Upper lobe of right lung (tissue), 1 donor: ENCODE measurements at places on chromosomes 12 and 14.

- no peak overlapping the region for H3K27ac ChIP-seq
- H3K27me3 ChIP-seq, result no peaks in the 10 kb centered on the region
- peaks cover 8% of the 10 kb centered on the region for H3K36me3 ChIP-seq
- DNase-seq, result no peak
These were observed 34.0 kb downstream of the NCOR2 start for GRCh38 chr12:124533456-124533855.

DNA sequence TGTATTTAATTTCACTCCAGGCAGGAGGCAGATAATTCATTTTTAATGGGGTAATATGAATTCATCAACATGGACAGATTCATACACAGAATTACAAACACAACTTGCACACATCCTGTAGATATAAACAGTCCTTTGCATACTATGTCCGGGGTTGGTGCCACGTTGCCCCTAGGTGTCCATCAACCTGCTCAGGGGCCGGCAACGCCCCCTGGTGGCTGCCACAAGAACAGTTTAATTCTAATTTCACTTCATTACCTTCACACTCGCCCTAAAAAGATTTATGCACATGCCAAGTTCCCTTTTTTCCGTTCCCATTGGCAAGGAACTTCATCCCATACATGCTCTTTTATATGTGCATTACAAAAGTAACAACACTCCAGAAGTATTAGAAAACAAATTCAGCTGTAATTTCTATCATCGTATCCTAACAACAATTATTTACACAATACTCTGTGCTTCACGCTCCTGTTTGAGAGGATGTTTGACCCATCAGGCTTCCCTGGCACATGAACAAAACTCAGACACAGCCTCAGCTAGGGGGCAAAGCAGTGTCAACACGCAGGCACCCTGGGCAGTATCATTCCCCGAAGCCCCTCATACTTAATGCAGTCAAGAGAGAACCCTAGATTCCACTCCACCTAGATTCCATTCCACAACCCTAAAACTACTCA lies 15.5 kb downstream of the MANSC1 start:
- no peak overlapping the region for H3K27ac ChIP-seq
- peaks cover 22% of the 10 kb centered on the region for H3K4me1 ChIP-seq
- DNase-seq, result peak; percentile 80
- no peak overlapping the region for H3K4me3 ChIP-seq

- no peaks in the 10 kb centered on the region for H3K27me3 ChIP-seq
- no peak for DNase-seq
- no peaks in the 10 kb centered on the region for H3K4me1 ChIP-seq
- no peaks in the 10 kb centered on the region for H3K36me3 ChIP-seq
These were observed 232.0 kb downstream of the BTG1 start for GRCh38 chr12:91913651-91914050.

GRCh38 chr14:67778792-67779191 lies 37.6 kb downstream of the ZFYVE26 start:
- no peak for DNase-seq
- H3K4me1 ChIP-seq, result no peaks in the 10 kb centered on the region
- peaks cover 100% of the 10 kb centered on the region for H3K36me3 ChIP-seq
- no peak overlapping the region for H3K4me3 ChIP-seq
- no peaks in the 10 kb centered on the region for H3K27me3 ChIP-seq

DNA sequence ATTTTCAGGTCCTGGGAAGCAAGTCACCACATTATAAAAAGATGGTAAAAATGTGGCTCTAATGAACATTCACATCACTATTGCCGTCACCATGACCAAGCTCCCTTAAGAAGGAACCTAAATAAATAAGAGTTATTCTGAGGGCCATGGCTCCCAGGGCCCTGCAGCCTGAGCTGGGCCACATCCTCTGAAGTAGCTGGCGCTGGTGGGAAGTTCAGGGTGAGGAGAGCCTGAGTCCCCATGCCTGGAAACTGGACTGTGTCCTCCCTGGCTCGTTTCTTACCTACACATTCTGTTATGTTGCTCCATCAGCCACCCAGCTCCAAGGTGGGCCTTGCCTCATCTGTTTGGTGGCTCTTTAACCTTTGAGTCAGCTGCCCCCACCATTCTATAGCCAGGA lies 42.5 kb downstream of the TSPAN11 start:
- no peak overlapping the region for H3K27ac ChIP-seq
- no peaks in the 10 kb centered on the region for H3K36me3 ChIP-seq

DNA sequence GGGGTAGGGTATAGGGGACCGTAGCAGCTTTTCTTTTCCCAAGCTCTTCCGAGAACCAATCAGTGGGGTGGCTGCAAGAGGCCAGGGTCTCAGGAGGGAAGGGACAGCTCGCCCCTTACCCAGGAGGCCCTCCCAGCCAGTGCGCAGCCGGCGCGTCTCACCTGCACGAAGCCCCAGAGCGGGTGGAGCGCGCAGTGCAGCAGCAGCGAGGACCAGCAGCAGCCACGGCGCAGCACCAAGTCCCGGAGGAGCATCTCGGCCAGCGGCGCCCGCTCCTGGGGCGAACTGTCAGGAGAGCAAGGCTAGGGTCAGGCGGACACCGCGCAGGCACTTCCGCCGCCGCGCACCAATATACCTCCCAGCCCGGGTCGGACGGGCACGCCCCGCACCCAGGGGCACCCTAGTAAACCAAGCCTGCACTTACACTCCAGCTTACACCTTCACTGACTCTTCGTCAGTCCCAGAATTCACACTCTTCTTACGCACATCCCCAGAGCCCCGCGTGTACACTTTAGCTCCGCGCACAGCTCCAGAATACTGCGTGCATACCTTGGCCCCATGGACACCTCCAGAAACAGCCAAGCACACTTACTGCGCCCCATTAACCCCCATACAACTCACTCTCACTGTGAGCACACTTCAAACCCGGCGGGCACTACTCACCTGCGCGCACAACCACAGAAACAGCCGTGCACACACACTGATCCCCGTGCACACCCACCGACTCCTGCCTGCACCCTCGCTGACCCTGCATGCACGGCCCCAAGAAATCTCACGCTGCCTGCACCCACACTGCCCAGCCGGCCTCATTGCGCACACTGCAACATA lies 606 bp downstream of the PRIMA1 start:
- no peaks in the 10 kb centered on the region for H3K36me3 ChIP-seq
- no peak for DNase-seq
- no peaks in the 10 kb centered on the region for H3K4me1 ChIP-seq
- peak overlapping the region; percentile 37 for H3K4me3 ChIP-seq
- peaks cover 45% of the 10 kb centered on the region for H3K27me3 ChIP-seq

- no peaks in the 10 kb centered on the region for H3K27me3 ChIP-seq
- no peak overlapping the region for H3K27ac ChIP-seq
- no peaks in the 10 kb centered on the region for H3K4me1 ChIP-seq
- no peak for DNase-seq
- no peak overlapping the region for H3K4me3 ChIP-seq
- no peaks in the 10 kb centered on the region for H3K36me3 ChIP-seq
These were observed 475.6 kb downstream of the PDZRN4 start for GRCh38 chr12:41663598-41664265.

DNA sequence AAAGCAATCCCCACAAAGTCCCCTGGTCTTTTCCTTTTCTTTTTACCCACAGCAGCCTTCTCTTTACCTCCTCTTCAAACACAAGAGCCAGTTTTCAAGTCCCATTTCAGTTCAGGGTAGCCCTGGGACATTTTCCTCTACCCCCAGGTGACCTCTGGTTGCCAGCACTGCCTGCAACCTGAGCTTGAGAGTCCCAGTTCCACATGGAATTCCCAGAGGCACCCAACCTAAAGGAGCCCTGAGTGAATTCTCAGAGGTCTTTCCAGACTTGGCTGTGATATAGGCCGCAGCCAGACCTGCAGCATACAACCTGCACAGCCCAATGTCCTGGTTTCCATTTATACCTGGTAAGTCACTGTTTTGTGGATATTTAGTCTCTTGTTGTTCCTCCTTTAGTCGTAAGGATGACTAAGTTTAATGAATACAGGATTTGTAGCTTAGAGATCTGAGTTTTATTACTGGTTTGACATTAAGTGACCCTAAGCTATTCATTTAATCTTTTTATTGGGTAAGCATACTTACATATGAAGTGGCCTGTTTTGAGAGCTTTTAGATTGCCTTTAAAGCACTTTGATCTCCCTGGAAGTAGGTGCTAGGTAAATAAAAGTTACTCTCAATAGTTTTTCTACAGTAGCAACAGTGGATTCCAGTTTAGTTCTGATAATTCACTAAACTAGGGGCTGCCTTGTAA lies 159.8 kb downstream of the TGFB3 start:
- peaks cover 50% of the 10 kb centered on the region for H3K4me1 ChIP-seq
- no peak overlapping the region for H3K4me3 ChIP-seq
- H3K27ac ChIP-seq, result no peak overlapping the region
- no peaks in the 10 kb centered on the region for H3K27me3 ChIP-seq

- H3K27me3 ChIP-seq, result no peaks in the 10 kb centered on the region
- no peak overlapping the region for H3K27ac ChIP-seq
- no peaks in the 10 kb centered on the region for H3K36me3 ChIP-seq
These were observed 191.6 kb upstream of the NUDT4 start for GRCh38 chr12:93186131-93186530.

GRCh38 chr14:65485516-65485915 lies 73.0 kb downstream of the FUT8 start:
- no peak for DNase-seq
- no peaks in the 10 kb centered on the region for H3K27me3 ChIP-seq

DNA sequence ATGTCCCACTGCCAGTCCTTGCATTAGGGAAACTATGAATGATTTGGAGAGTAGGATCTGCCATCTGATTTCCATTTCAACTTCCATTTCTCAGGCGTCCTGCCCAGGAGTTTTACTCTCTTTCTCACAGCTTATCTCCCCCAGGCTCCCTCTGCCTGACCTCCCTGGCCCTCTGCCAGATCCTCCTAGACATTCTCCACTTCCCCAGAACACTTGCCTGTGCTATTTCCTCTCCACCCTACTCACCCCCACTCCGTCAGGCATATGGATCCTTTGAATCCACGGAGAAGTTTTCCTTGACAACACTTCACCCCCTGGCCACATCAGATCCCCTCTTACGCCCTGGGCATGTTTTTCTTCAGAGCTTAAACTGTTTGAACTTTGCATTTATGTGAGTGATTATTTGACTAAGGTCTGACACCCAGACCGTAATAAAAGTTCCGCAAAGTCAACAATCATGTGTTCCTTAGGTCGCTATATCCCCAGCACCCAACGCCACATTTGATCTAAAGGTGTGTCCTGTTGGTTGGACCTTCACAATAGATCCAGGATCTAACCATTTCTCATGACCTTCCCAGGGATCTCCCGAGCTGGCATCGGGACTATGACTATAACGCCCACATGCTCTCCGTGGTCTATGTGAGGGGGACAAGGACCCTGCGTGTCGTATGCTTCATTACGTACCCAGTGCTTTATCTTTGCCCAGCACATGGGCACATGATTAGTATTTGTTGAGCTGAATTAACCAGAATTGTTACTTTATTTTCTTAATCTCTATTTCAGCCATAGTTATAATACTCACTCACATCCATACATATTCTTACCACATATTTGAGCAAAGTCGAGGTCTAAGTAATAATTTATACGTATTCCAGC lies 255.8 kb upstream of the FOXN3 start:
- no peak for DNase-seq
- peaks cover 4% of the 10 kb centered on the region for H3K4me1 ChIP-seq
- H3K27ac ChIP-seq, result no peak overlapping the region
- no peaks in the 10 kb centered on the region for H3K36me3 ChIP-seq
- no peak overlapping the region for H3K4me3 ChIP-seq
- no peaks in the 10 kb centered on the region for H3K27me3 ChIP-seq

GRCh38 chr14:26415618-26416123 lies 182.2 kb downstream of the NOVA1 start:
- no peak for DNase-seq
- H3K4me1 ChIP-seq, result no peaks in the 10 kb centered on the region
- no peaks in the 10 kb centered on the region for H3K36me3 ChIP-seq
- H3K4me3 ChIP-seq, result no peak overlapping the region

- H3K4me3 ChIP-seq, result no peak overlapping the region
- H3K27ac ChIP-seq, result no peak overlapping the region
- H3K36me3 ChIP-seq, result no peaks in the 10 kb centered on the region
- no peaks in the 10 kb centered on the region for H3K27me3 ChIP-seq
These were observed 19.3 kb upstream of the SERPINA6 start for GRCh38 chr14:94342334-94342934.

GRCh38 chr12:131133994-131134393 lies 180.3 kb downstream of the ADGRD1 start:
- no peak overlapping the region for H3K4me3 ChIP-seq
- no peaks in the 10 kb centered on the region for H3K27me3 ChIP-seq
- H3K36me3 ChIP-seq, result no peaks in the 10 kb centered on the region
- H3K4me1 ChIP-seq, result peaks cover 10% of the 10 kb centered on the region

- no peak overlapping the region for H3K4me3 ChIP-seq
- no peak overlapping the region for H3K27ac ChIP-seq
- no peak for DNase-seq
- H3K36me3 ChIP-seq, result no peaks in the 10 kb centered on the region
- peaks cover 18% of the 10 kb centered on the region for H3K4me1 ChIP-seq
These were observed 7.7 kb downstream of the ATF7IP start for GRCh38 chr12:14373217-14373616.

GRCh38 chr12:98244136-98244535 lies 271.3 kb upstream of the TMPO start:
- H3K4me1 ChIP-seq, result no peaks in the 10 kb centered on the region
- DNase-seq, result no peak
- H3K27ac ChIP-seq, result no peak overlapping the region

DNA sequence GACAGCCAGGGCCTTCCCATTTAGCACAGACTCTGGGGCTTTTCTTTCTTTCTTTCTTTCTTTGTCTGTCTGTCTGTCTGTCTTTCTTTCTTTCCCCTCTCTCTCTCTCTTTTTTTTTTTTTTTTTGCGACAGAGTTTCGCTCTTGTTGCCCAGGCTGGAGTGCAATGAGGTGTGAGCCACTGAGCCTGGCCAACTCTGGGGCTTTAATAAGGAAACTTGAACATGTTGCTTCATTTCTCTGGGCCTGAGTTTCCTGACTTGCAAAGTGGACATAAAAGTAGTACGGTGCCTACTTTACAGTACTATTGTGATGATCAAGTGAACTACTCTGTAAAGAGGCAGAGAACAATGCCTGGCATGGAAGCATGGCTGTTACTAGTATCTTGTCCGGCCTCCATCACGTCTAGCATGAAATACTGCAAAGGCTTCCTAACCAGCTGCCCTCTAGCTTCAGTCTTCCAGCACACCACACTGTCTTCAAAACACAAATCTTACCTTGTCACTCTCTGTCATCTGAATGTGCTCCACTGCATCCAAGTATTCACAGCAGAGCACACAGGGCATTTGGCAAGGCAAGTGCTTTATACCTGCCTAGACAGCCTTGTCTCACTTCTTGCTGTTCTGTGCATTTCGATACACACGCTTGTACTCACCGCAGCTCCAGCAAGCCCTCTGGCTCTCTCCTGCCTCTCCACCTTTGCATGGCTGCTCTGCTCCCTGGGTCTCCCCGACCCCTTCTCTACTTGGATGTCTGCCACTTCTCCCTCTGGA lies 96.7 kb downstream of the IRF2BPL start:
- no peaks in the 10 kb centered on the region for H3K36me3 ChIP-seq
- no peaks in the 10 kb centered on the region for H3K27me3 ChIP-seq
- H3K4me1 ChIP-seq, result peaks cover 8% of the 10 kb centered on the region
- DNase-seq, result no peak

DNA sequence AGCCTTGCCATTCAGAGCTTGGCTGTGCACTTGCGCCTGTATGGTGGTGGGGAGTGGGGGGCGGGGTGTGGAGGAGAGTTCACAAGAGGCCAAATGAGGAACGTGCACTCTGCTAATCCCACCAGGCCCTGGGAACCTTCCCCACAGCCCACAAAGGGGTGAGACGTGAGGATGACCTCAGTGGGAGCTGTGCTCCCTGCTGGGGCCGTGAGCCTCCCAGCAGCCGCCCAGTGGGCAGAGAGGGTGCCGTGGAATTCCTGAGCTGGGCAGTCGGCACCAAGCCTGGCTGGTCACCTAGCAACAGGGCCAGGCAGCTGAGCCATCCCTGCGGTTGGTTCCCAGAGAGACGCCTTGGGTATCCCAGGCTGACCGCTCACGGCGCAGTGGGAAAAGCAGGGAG lies 53.7 kb downstream of the CCNK start:
- no peaks in the 10 kb centered on the region for H3K4me1 ChIP-seq
- no peak for DNase-seq
- H3K27me3 ChIP-seq, result no peaks in the 10 kb centered on the region
- no peaks in the 10 kb centered on the region for H3K36me3 ChIP-seq
- H3K4me3 ChIP-seq, result no peak overlapping the region
